ENCODE measurements at places on chromosomes 5 and 9.

- DNase-seq = no peak
Observed at GRCh38 chr5:64876203-64876602, 107.5 kb downstream of the CWC27 start.

DNA sequence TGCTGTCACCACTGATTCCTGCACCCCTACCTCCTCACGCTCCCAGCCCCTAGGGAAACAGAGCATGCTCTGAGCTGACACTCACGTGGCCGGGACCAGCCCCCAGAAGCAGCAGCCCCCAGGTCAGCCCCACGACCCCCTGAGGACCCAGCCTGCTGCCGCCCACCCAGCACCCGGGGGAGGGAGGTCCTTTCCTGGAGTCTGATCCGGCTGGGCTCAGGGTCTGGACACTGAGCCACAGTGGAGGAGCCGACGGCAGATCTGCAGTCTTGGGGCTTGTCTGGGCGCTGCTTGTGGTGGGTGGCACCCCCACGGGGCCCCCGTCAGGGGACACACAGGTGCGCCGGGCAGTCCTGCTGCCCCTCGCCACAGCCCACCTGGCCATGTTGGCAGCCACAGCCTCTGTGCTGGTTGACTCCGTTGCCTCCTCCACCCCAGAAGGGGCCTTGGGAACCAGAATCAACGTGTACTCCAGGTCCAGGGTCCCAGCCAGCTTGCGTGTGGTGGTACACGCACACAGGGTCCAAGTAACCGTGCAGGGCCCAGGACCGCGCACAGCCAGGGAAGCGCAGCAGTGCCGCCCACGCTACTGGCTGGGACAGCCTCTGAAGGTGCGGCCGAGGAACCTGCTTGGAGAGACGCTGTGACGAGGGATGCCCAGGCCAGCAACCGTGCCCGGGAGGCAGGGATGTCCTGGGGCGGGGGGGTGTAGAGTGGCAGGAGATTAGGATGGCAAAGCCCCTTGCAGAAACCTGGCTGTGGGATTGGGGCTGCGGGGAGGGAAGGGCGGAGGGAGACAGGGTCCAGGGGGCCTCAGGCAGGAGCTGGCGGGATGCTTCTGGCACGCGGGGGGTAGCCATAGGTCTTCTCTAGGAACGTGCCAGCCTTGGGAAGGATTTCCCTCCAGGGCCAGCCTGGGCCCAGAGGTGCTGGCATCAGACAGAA, 3.5 kb downstream of the DNLZ start:
- DNase-seq = no peak

GRCh38 chr5:161274951-161275350, 271.6 kb downstream of the GABRB2 start:
- no peak for DNase-seq

GRCh38 chr5:177557041-177557647, 2.8 kb upstream of the FAM193B start:
- no peak for DNase-seq

DNA sequence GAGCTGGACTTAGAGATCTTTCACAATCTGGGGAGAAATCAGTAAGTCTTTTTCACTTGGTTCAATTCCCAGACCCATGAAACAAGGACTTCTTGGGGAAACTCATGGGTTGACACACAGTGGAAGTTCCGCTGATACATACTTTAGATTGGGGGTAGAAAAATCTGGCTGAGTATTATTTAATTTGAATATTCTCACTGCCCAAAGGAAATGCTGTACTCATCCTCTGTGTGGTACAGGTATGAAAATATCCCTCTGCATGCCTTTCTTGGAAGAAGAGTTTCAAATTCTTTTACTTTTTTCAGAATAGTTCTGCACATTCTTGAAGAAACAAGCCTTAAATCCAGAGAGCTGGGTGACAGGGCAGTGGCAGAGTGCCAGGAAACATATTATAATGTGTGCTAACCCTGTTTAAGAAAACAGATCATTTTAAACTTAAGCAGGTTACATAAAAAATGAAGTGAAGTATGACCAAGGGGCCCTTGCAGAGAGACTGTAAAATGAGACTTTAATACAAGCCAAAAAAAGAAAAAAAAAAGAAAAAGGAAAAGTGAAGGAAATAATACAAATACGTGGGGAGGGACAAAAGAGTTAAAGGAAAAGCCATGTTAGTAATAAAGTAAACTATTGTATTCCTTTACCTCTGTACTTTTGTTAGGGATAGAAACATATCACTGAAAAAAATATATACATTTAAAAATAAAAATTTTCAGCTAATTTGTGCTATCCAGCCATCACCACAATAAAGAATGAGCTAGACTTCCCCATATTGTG, 173.4 kb upstream of the NR3C1 start:
- no peak for DNase-seq

DNA sequence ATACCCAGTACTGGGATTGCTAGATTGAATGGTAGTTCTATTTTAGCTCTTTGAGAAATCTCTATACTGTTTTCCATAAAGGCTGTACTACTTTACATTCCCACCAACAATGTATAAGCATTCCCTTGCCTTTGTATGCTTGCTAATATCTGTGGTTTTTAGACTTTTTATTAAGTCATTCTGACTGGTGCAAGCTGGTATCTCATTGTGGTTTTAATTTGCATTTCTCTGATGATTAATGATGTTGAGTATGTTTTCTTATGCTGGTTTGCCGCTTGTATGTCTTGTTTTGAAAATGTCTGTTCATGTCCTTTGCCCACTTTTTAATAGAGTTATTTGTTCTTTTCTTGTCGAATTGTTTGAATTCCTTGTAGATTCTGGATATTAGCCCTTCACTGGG, 512.7 kb upstream of the PAPPA start:
- no peak for DNase-seq

GRCh38 chr9:129834489-129835127, 467 bp downstream of the C9orf78 start:
- DNase-seq = no peak
